ENCODE measurements at places on chromosomes 16 and 17. TPM values are rescaled to one million over a fixed set of nuclear protein-coding genes. Genes with fewer than 3 reads are reported as not detected.

TMEM235 gene
- not detected for total RNA-seq

GRB7 gene
- total RNA-seq, result 1.6 TPM

UMOD gene
- total RNA-seq, result not detected

LPO gene
- not detected for total RNA-seq

ZNF319 gene
- total RNA-seq, result 10.6 TPM

QPRT gene
- total RNA-seq, result 4.4 TPM

TMEM100 gene
- total RNA-seq, result 6.7 TPM

ARHGAP44 gene
- 12.6 TPM for total RNA-seq

GRCh38 chr16:66844342-66845079, at the start of gene CA7:
CA7 (plus strand) TSS chr16:66844414; CDS start chr16:66844488, 74 bp downstream.
- no peaks in the 10 kb centered on the region for H3K27me3 ChIP-seq
- no peak within 1 kb of the TSS for H3K27ac ChIP-seq
- peak within 1 kb of the TSS; percentile 18 for H3K4me3 ChIP-seq
- no peaks in the 10 kb centered on the region for H3K4me1 ChIP-seq

DNA sequence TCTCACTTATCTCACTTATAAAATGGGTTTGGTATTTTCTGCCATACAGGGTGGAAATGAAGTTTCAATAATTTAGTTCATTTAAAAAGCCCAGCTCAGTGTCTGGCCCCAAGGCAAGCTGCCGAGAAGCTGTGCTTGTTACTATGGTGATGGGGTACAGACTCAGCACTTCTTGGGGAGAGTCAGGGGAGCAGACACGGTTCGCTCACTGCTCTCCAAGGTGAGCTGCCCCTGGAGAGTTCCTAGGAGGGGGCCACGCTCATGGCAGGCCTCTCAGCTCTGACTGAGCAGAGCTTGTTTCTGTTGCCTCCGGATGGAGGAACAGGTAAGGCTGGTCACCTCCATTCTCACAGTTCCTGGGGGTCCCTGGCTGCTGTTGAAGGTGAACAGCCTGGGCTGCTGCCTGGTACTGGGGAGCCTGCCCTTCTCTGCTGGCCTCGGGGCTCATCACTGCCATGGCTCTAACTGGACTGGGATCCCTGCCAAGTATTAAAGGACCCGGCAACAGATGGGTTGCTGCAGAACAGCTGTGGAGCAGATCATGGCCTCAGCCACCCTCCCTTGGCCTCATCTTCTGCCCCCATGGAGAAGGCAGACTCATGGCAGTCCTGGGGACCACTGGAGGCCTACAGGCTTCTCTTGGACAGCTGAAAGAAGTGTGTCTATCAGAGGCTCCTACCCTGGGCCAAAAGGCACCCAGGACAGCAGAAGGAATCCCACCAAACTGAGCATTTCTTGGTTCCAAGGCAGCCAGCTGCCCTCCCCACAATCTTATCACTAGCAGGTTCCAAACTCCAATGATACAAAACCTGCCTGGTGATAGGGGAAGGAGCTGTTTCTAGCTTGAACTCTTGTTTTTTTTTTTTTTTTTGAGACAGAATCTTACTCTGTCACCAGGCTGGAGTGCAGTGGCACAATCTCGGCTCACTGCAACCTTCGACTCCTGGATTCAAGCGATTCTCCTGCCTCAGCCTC, 25.9 kb upstream of the SPATA32 start:
- peaks cover 2% of the 10 kb centered on the region for H3K4me1 ChIP-seq
- H3K36me3 ChIP-seq, result peaks cover 2% of the 10 kb centered on the region
- H3K27ac ChIP-seq, result no peak overlapping the region
- H3K4me3 ChIP-seq, result no peak overlapping the region

DNA sequence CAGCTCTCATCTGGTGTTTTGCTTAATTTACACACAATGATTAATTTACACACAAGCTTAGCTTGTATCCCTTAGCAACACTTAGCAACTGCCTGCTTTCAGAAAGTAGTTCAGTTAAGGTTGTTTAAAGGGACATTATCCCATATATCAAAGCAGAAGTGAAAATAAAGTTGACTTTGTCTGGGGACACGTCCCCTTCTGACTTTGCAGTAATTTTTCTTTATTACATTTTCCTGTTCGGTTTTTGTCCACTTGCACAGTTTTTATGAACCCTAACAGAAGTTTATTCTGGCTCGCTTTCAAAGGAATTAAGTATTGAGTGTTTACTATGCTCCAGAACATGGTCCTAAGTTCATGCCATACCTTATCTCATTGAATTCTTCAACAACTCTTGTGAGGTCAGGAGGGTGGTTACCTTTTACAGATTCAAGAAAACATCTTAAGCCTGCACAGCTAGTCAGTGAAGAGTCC, 41.5 kb downstream of the ARHGAP44 start:
- H3K4me1 ChIP-seq, result no peaks in the 10 kb centered on the region
- H3K36me3 ChIP-seq, result no peaks in the 10 kb centered on the region
- no peak overlapping the region for H3K27ac ChIP-seq
- DNase-seq, result no peak

DNA sequence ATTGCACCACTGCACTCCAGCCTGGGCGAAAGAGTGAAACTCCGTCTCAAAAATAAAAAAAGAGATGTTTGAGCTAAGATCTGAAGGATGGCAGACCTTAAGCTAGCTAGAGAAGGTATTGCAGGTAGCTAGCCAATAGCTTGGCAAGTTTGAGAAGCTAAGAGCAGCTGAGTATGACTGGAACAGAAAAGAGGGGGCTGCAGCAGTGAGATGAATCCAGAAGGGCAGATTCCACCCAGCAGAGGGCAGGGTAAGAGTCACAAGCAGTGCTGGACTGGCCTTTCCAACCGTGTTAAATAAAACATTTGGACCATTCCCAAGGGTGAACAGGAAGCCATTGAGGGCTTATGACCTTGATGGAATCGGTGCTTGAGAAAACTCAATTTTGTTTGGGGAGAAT, 5.7 kb upstream of the PHAF1 start:
- no peaks in the 10 kb centered on the region for H3K36me3 ChIP-seq
- H3K27me3 ChIP-seq, result no peaks in the 10 kb centered on the region
- no peaks in the 10 kb centered on the region for H3K4me1 ChIP-seq
- H3K27ac ChIP-seq, result no peak overlapping the region

GRCh38 chr17:48479014-48479402, 49.0 kb upstream of the SKAP1 start:
- no peaks in the 10 kb centered on the region for H3K4me1 ChIP-seq
- no peaks in the 10 kb centered on the region for H3K27me3 ChIP-seq
- no peak overlapping the region for H3K27ac ChIP-seq
- no peaks in the 10 kb centered on the region for H3K36me3 ChIP-seq
- no peak overlapping the region for H3K4me3 ChIP-seq
- no peak for DNase-seq

GRCh38 chr17:69363488-69364210, 36.7 kb upstream of the ABCA5 start:
- DNase-seq, result no peak
- no peaks in the 10 kb centered on the region for H3K4me1 ChIP-seq
- H3K4me3 ChIP-seq, result no peak overlapping the region
- no peaks in the 10 kb centered on the region for H3K36me3 ChIP-seq
- H3K27me3 ChIP-seq, result no peaks in the 10 kb centered on the region

GRCh38 chr17:7133916-7134315, 19.3 kb upstream of the ASGR2 start:
- no peaks in the 10 kb centered on the region for H3K27me3 ChIP-seq
- no peak for DNase-seq
- H3K36me3 ChIP-seq, result no peaks in the 10 kb centered on the region
- H3K4me1 ChIP-seq, result no peaks in the 10 kb centered on the region
- no peak overlapping the region for H3K4me3 ChIP-seq

DNA sequence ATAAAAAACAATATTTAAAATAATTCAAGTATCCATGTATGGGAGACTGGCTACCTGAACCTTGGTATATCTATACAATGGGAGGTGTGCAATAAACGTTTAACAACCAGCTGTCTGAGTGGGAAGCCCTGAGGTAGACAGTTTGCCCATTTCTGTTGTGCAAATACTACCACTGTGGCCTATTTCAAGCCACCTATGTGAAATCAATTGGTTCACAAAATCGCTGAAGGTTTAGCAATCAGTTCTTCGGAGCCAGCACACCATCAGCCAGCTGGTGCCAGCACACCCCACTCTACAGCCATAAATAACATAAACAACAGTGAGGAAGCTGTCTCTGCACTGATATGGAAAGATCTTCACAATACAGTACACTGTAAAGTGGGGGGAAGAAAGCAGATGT, 46.7 kb upstream of the KDM8 start:
- no peaks in the 10 kb centered on the region for H3K36me3 ChIP-seq
- no peaks in the 10 kb centered on the region for H3K4me1 ChIP-seq
- no peaks in the 10 kb centered on the region for H3K27me3 ChIP-seq
- no peak overlapping the region for H3K27ac ChIP-seq
- DNase-seq, result no peak

GRCh38 chr16:86354641-86355513, 155.4 kb upstream of the FOXF1 start:
- no peaks in the 10 kb centered on the region for H3K36me3 ChIP-seq
- no peak overlapping the region for H3K27ac ChIP-seq
- H3K4me3 ChIP-seq, result no peak overlapping the region

DNA sequence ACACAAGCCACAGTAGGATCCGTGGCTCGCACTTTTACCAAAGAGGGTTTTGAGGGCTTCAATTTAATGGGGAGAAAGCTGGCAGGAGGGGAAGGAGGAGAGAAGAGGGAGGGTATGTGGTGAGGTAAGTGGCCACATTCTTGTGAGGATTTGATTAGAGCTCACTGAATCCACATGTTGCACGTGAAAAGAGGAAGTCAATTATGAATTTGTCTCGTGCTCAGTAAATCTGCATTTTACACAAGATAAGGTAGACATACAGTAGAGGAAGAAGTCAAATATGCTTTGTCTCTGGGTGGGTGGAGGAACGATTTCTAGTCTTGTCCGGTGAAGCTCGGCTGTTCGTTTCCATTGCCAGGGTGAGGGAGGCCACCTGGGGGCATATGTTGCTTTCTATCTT, 862 bp downstream of the ZNF232 start:
- DNase-seq, result no peak
- H3K4me3 ChIP-seq, result peak overlapping the region; percentile 59
- H3K27ac ChIP-seq, result no peak overlapping the region
- H3K27me3 ChIP-seq, result no peaks in the 10 kb centered on the region
- no peaks in the 10 kb centered on the region for H3K4me1 ChIP-seq

- H3K27me3 ChIP-seq, result no peaks in the 10 kb centered on the region
- H3K4me3 ChIP-seq, result no peak overlapping the region
- peaks cover 3% of the 10 kb centered on the region for H3K36me3 ChIP-seq
- no peak overlapping the region for H3K27ac ChIP-seq
Observed at GRCh38 chr17:56936697-56937322, 23.0 kb upstream of the TRIM25 start.

- H3K27me3 ChIP-seq, result no peaks in the 10 kb centered on the region
- peak overlapping the region; percentile 43 for H3K4me3 ChIP-seq
- DNase-seq, result no peak
- no peak overlapping the region for H3K27ac ChIP-seq
- no peaks in the 10 kb centered on the region for H3K36me3 ChIP-seq
Observed at GRCh38 chr17:7217113-7217987, 2.3 kb downstream of the DLG4 start.

GRCh38 chr17:6506679-6507231, 49.6 kb downstream of the PITPNM3 start:
- H3K36me3 ChIP-seq, result no peaks in the 10 kb centered on the region
- peak; percentile 69 for DNase-seq
- no peak overlapping the region for H3K4me3 ChIP-seq
- no peaks in the 10 kb centered on the region for H3K4me1 ChIP-seq

- no peak overlapping the region for H3K27ac ChIP-seq
- no peaks in the 10 kb centered on the region for H3K36me3 ChIP-seq
- H3K27me3 ChIP-seq, result no peaks in the 10 kb centered on the region
- no peaks in the 10 kb centered on the region for H3K4me1 ChIP-seq
Observed at GRCh38 chr16:77663711-77664110, 58.6 kb upstream of the NUDT7 start.

- H3K27me3 ChIP-seq, result no peaks in the 10 kb centered on the region
- H3K36me3 ChIP-seq, result no peaks in the 10 kb centered on the region
- H3K27ac ChIP-seq, result no peak overlapping the region
- H3K4me3 ChIP-seq, result no peak overlapping the region
Observed at GRCh38 chr17:16243385-16243784, 26.4 kb downstream of the PIGL start.

DNA sequence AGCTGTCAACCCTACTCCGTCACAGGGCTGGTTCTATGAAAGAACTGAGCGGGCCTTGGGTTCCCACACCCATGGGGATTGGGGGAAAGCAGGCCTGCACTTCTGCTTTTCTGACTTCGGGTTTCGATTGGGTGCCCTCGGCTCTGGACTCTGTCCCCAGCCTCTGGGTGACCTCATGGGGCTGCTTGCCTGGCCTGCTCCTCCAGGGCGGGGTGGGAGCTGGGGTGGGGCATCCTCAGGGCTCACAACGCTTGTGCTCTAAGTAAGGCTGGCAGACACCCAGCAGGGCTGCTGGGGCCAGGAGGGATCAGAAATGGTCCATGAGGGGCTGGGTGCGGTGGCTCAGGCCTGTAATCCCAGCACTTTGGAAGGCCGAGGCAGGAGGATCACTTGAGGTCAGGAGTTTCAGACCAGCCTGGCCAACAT, 19.2 kb downstream of the ARHGAP27 start:
- no peaks in the 10 kb centered on the region for H3K36me3 ChIP-seq
- H3K27ac ChIP-seq, result no peak overlapping the region
